ENCODE measurements at places on chromosomes 11 and 22.

DNA sequence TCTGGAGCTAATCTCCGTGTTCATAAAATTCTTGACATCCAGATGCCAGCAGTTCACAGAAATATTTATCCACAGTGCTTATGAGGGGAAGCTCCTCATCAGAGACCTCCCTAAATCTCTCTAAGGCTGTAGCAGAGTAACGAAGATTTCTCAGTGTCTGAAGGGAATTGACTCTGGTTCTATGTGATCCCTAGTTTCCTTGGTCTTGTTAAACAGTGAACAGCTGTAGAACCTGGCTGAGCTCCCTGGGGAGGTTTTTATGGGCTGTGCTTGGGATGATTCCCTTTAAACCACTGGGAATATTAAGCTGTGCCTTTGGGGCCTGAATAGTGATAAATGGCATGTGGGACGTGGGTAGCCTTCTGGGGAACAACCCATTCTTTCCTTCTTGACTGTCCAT lies 43.7 kb upstream of the ARHGAP20 start:
- DNase-seq, result no peak

GRCh38 chr11:19345848-19346681 lies 105.3 kb upstream of the E2F8 start:
- DNase-seq, result peak; percentile 75

GRCh38 chr11:1237128-1237580 lies 14.3 kb downstream of the MUC5B start:
- no peak for DNase-seq

GRCh38 chr11:2698386-2699184 lies 1.2 kb downstream of the KCNQ1OT1 start:
- no peak for DNase-seq

DNA sequence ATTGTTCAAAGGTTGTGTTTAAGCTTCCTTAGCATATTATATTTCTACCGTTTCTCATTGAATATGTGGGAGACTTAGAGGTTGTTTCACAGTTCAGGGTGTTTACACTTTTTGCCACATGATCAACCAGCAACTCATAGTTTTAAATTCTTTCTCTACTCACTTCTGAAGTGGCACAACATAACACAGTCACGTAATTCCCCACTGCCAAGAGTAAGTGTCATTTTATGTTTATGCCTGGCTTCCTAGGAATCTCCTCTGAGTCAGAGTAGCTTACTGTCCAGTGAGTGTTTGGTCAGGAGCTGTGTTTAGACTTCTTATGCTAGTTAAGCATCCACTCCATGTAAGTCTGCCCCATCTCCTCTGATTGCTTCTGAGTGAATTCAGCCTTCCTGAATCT lies 520.8 kb upstream of the KIRREL3 start:
- DNase-seq, result no peak

DNA sequence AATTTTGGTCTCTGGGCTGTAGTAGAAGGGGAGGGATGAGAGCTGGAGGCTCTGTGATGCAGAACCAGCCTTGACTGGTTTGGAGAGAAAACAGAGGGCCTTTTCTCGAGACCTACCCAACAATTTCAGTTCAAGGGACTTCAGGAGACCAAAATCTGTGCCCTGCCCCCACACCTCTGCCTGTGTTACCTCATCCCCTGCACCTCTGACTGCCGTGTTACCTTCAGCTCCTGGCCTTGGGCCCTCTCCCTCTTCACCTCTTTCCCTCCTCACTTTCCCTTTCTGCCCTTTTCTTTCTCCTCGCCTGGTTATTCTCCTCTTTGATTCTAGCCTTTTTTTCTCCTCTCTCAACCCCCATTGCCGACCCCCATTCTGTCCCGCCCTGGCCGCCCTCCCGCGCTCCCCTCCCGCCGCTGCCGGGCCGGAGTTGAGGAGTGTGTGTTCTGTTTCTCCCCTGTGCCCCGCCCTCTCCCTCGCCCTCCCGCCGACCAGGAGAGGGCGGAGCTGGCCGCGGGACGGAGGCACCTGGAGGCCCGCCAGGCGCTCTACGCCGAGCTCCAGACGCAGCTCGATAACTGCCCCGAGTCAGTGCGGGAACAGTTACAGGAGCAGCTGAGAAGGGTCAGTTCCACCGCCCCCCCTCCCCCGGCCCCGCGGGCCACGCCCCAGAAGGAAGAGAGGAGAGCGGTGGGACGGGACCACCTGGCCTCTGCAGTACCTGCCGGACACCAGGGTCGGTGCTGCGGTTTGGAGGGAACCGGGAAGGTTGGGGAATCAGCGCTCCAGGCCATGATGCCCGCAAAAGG lies 27.2 kb downstream of the PHLDB1 start:
- DNase-seq, result no peak
